ENCODE measurements at places on chromosomes 2 and 18.
A peak's percentile ranks its signal among the peaks of the same experiment; 100 is the strongest.

GRCh38 chr2:14516844-14517243 lies 115.7 kb upstream of the LRATD1 start:
- peak; percentile 91 for DNase-seq

GRCh38 chr2:3641841-3642421 lies 16.1 kb upstream of the ALLC start:
- DNase-seq: no peak

DNA sequence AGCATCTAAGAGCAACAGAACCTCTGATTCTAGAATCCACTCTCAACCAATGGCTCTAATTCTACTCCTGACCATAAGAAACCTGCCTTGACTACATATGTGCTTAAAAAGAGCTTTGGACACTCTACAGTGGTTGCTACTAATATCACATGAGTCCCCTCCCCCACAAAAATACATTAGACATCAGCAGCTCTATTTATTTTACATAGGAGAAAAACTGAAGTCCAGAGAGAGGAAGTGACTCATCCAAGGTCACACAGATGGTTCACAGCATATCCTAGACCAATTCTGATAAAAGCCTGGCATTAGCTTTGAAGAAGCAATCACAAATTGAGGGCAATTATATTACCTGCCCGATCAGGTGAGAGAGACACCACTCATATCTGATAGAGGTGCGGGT lies 49.8 kb downstream of the ALK start:
- DNase-seq: no peak

GRCh38 chr2:132448331-132448730 lies 31.7 kb downstream of the GPR39 start:
- DNase-seq: no peak

DNA sequence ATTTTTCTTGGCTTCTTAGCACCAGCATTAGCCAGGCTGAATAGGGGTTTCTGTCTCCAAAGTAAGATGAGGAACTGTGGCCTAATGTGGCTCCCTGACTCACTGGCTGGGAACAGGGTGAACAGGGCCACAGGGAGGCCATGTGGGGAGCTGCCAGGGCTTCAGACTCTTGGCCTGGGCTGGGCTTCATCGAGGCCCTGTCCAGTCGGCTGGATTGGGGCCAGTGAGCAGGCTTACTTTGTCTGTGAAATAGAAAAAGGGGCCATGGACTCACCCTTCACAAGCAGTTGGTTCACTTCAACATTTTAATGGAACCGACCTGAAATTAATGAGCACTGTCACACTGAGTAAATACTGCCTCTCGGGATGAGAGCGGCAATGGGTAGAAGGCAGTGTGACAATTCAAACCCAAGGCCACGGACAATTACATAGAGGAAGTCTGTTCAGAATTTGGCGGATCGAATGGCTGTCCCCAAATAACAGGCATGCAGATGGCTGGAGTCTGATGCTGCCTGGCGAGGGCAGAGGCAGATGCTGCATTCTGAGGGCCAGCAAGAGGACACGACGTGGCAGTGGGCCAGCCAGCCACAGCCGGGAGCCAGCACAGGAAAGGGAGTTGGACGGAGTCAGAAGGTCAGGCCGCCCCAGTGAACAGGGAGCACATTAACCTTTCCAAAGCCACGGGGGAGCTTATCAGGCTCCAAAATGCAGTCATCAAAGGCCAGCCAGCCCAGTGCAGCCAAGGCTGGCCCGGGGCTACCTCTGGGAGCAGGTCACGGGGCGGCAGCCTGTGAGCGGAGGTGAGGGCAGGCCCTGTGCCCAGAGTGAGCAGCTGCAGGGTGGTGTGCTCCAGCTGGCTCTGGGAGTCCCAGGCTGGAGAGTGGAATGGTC lies 146.6 kb upstream of the REV1 start:
- DNase-seq: no peak

- no peak for DNase-seq
Measured at GRCh38 chr2:42025151-42025582, 22.7 kb upstream of the PKDCC start.

GRCh38 chr18:73660931-73661856 lies 486.4 kb downstream of the FBXO15 start:
- no peak for DNase-seq

DNA sequence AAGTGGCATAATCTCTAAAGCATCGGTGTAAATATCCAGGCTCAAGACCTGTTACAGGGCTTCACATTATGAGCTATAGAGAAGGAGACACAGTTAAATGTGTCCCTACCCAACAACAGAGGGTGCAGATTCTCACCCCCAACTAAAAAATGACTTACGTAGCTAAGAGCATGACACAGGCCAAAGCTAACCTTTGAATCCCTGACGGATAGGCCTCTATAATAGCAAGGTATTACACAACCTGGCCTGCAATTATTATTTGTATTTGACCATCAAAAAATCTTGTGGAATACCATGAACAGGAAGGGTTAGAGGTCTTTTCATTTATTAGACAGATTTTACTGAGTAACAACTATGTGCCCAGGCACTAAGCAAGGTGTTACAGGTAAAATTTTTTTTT lies 45.1 kb downstream of the RNU4ATAC start:
- no peak for DNase-seq

DNA sequence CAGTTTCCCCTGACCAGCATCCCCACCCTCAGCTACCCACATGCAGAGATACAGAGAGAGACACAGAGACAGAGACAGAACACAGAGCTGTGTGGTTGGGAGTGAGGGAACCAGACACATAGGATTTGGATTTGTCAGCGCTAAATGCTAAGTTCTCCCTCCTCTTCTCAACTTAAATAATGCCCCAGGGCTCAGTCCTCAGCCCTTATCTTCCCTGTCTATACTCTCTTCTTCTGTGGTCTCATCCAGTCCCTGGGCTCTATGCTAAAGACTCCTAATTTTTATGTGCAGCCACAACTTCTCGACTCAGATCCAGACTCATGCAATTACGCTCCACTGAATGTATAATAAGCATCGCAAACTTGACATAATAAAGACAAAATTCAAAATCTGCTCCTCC lies 47.1 kb downstream of the COLEC12 start:
- DNase-seq: no peak

- DNase-seq: no peak
Measured at GRCh38 chr2:192122141-192122540, 72.6 kb downstream of the TMEFF2 start.

- no peak for DNase-seq
Measured at GRCh38 chr2:9285921-9286320, 79.3 kb downstream of the ASAP2 start.

GRCh38 chr18:59929621-59930295 lies 30.0 kb downstream of the PMAIP1 start:
- no peak for DNase-seq

DNA sequence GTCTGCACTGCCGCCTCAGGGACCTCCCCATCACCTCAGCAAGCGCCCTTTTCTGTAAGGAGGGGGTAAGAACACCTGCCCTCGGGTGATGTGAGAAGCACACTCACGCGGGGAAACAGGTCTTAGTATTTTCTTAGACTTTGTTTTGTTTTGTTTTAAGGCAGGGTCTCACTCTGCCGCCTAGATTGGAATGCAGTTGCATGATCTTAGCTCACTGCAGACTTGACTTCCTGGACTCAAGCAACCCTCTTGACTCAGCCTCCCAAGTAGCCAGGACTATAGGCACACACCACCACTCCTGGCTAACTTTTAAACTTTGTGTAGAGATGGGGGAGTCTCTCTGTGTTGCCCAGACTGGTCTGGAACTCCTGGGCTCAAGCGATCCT lies 37.1 kb downstream of the RAMP1 start:
- no peak for DNase-seq

DNA sequence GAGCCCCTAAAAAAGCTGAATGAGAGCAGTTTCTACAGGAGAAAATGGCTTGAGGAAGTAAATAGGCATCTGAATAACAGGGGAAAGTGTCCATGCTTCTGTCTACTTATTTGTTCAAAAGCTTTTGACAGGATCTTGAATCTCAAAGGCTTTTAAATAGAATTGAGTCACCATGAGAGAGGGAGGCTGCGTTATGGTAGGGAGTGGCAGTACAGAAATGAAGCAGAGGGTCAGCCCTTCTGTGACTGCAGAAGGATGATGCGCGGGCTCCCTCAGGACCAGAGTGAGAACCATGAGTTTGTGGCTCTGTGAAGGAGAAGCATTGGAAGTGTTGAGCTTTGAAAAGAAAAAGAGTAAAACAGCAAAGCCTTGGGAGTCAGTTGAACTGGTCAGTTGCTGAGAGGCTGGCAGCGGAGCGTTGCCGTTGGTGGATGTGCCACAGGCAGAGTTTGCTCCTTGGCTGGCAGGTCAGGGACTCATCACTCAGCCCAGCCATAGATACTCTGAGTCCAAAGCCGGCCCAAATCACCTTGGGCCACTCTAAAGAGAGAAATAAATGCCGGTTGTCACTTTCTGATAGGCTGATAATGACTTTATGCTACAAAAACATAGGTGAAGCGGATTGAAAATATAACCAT lies 17.4 kb downstream of the COPS7B start:
- DNase-seq: no peak

GRCh38 chr18:13381944-13382365 lies 163.4 kb downstream of the LDLRAD4 start:
- peak; percentile 51 for DNase-seq

DNA sequence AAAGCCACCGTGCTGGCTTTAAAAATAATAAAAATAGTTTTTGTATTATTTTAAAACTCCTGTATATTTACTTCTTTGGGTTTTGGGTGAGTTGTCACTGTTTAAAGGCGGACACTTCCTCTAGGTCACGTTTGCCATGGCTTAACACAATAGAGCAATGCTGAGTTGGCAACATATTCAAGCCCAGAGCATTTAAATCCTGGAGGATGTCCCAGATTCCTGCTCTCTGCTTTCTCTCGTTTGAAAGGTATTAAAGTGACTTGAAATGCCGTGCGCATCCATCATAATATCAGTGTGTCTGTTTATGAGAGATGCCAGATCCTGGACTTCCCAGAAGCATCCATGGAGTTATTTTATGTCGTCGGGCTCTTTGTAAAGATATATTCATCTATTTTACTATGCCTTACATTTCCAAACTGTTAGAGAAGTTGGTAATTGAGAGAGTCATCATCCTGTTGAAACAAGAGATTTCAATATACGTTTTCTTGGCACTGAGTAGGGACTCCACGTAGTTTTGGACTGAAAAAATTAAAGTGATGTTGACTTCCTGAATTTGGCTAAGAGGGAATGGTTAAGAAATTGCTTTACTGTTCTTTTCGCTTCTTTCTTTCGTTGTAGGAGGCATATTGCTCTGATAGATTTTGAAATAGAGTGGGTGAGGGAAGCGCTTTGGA lies 150.6 kb downstream of the ZNF236 start:
- no peak for DNase-seq

GRCh38 chr18:76458522-76459311 lies 36.3 kb downstream of the ZNF516 start:
- no peak for DNase-seq
